Right renal cortex interstitium (tissue), 3 donors: ENCODE measurements at places on chromosomes 4 and X. TPM values are rescaled to one million over a fixed set of nuclear protein-coding genes. Genes with fewer than 3 reads are reported as not detected.

ITGB1BP2 gene
- 1.2 TPM for polyA plus RNA-seq

UGT2B28 gene
- 0.61 TPM for polyA plus RNA-seq

DNA sequence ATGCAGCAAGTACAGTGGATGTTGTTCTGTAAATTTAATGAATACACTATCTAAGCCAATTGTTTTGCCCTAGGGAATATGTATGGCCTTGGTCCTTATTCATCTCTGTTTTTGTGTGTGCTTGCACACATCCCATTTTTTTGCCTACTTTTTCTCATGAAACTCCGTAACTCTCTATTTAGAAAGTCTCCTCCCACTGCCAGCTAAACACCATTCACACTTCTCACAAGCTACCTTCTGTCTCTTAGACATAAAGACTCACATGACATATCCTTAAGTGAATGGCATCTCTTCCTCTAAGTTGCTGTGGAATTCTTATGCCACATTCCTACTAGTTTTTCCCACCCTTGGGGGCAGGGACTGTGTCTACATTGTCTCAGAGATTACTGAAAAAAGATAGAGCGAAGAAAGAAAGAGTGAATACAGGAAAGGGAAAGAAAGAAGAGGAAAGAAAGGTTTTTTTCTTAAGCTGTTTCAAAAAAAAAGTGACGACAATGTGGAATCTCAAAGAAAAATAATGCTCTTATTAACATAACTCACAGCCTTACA lies 117.5 kb downstream of the ATG4A start:
- no peak for DNase-seq

DNA sequence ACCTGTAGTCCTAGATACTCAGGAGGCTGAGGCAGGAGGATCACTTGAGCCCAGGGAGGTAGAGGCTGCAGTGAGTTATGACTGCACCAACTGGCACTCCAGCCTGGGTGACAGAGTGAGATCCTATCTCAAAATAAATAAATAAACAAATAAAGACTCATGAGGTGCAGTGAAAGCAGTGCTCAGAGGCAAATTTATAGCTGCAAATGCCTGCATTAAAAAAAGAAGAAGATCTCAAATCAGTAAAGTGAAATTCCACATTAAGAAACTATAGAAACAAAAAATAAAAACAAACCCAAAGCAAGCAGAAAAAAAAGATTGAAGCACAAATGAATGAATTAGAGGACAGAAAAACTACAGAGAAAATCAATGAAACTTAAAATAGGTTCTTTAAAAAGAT lies 22.5 kb upstream of the HSD17B13 start:
- no peak for DNase-seq
